ENCODE measurements at places on chromosomes 7 and 10.

DNA sequence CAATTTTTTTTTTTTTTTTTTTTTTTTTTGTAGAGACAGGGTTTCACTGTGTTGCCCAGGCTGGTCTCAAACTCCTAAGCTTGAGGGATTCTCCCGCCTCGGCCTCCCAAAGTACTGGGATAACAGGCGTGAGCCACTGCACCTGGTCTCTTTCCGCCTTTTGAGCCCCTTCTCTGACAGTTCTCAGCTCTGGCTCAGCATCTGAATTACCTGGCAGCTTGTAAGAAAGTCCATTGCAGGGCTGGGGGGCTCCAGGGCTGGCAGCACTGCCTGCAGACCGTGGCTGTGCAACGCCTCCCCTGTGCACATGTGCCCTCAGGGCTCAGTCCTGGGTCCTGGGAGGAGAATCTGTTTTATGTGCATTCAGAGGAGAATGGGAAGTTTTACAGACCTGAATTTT lies 37.6 kb downstream of the VWA2 start:
- no peak for DNase-seq

- DNase-seq = no peak
Measured at GRCh38 chr7:116176226-116176625, 34.1 kb upstream of the TES start.

GRCh38 chr10:80713398-80713928 lies 175.8 kb downstream of the SH2D4B start:
- DNase-seq = no peak

- peak; percentile 73 for DNase-seq
Measured at GRCh38 chr7:149635561-149636329, 137.6 kb downstream of the ZNF467 start.

- no peak for DNase-seq
Measured at GRCh38 chr7:77348371-77348813, 67.8 kb downstream of the GSAP start.

DNA sequence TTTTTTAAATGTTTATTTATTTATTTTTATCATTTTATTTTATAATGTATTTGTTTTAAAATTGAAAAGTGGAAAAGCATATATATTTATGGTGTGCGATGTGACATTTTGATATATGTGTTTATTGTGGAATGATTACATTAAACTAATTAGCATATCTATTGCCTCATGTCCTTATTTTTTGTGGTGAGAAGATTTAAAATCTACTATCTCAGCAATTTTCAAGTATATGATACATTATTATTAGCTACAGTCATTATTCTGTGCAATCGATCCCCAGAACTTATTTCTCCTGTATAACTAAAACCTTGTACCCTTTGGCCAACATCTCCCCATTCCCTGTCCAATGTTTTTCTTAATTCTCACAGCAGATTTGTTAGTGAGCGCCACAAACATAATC lies 115.6 kb upstream of the SHH start:
- no peak for DNase-seq

- DNase-seq = no peak
Measured at GRCh38 chr7:47432671-47433563, 149.0 kb downstream of the TNS3 start.

GRCh38 chr10:35346248-35346647 lies 9.9 kb downstream of the CCNY start:
- DNase-seq = no peak

GRCh38 chr10:29132551-29133111 lies 156.2 kb upstream of the LYZL1 start:
- DNase-seq = no peak

DNA sequence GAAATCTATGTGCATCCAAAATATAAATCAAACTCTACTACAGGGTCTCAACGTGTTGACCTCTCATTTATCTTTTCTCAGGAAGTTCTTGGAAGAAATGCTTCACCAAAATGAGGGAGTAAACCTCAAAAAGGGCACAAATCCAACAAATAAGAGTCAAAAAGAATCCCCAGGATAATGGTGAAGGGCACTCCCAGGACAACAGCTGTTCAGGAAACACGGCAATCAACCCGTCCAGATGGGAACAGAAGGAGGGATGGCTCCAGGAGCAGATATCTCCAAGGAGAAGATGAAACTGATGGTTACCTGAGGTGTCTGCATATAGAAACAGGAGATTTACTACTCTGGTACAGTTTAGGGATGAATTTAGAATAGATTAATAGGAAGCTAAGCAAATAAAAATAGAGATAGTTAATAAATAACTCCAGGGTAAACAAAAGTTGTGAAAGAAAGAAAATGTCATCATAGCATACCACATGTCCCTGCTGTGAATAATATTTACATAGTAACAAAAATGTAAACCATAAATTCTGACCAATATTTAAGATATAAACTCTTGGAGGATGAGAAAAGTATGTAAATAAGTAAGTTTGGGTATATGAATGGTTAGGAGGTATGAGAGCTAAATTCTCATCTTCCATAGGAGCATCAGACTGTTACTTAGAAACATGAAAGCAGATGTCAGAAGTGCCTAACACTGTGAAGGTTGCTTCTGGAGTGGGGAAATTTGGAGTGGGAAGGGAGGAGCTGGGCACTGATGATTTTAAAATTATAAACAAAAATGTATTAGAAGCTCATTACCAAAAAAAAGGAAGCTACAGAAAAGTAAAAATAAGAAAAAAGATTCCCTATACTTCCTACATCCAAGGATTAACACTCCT lies 237.5 kb upstream of the HPS1 start:
- no peak for DNase-seq

GRCh38 chr10:298033-298432 lies 162.8 kb downstream of the ZMYND11 start:
- DNase-seq = no peak

DNA sequence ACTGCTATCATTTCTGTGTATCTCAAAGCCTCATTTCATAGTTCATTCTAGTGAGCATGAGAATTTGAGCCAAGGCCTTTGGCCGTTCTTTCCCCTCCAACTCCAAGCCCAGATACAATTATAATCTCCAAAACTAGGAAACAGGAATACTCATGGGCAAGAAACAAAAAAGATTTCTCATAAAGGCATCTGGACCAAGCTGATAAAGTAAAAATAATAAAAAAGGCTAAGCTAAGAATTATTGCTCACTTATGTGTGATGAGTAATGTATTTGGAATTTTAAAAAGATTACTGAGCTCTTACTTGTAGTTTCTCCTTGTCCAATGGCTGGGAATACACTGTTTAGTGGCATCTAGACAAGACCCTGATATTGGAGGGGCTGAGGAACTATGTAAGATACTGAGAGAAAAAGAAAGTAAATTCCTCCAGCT lies 196.4 kb upstream of the POM121L12 start:
- no peak for DNase-seq

GRCh38 chr7:104640506-104640905 lies 312.1 kb downstream of the LHFPL3 start:
- DNase-seq = no peak
